RPMI8226 (cell line): ENCODE measurements at places on chromosomes 2 and 18.

- no peak for DNase-seq
These were observed 90.1 kb downstream of the NFATC1 start for GRCh38 chr18:79485788-79486355.

DNA sequence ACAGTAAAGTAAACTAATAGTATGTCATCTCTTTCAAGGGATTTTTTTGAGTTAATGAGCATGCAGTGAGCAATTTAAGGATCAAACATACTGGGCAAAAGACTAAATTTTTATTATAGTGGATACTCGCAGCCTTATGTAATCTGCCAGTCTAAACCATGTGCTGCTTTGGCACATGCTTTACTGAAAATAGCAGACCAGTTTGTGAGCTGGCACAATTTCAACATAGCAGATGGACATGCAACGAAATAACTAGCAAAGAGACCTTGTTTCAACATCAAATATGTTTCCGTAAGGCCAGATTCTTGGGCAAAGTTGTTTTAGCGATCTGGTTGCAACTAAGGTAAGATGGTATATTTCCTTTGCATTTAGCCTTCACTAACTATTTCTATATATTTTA is 807.3 kb downstream of the NR4A2 start:
- DNase-seq, result no peak

- no peak for DNase-seq
These were observed 10.7 kb downstream of the MRPL44 start for GRCh38 chr2:223967981-223968380.

DNA sequence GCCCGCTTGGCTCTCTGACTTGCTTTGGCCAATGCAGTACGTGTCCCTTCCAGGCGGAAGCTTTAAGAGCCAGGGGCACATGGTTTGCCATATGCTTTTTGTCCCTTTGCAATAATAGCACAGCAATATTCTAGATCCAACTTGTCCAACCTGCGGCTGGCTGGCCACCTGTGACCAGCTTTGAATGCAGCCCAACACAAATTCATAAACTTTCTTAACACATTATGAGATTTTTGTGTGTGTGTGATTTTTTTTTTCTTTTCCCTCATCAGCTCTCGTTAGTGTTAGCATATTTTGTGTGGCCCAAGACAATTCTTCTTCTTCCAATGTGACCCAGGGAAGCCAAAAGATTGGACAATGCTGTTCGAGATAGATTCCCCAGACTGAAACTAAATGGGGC is 119.3 kb upstream of the SIX3 start:
- no peak for DNase-seq

- no peak for DNase-seq
These were observed 30.0 kb upstream of the CHMP3 start for GRCh38 chr2:86593266-86593665.

GRCh38 chr2:235498541-235498940 is 4.7 kb downstream of the AGAP1 start:
- no peak for DNase-seq

GRCh38 chr2:27351802-27352598 is 4.6 kb downstream of the GTF3C2 start:
- DNase-seq, result no peak

DNA sequence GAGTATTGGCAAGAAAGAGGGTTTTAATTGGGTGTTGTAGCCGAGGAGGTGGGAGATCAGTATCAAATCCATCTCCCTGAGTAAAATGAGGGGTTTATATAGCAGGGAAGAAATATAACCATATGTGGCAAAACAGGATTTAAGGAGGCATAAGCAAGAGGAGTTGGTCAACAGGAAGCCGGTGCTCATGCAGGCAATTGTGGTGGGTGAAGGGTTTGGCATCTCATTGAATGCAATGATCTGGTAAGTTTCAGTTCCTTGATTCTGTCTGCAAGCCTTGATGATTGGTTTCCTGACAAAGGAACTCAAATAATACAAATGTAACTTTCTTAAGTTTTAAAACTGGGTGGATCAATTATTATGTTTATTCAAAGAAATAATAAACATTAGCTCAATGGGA is 564.4 kb upstream of the LINC00305 start:
- DNase-seq, result peak; percentile 88
